ENCODE measurements at places on chromosomes 5 and 9.

DNA sequence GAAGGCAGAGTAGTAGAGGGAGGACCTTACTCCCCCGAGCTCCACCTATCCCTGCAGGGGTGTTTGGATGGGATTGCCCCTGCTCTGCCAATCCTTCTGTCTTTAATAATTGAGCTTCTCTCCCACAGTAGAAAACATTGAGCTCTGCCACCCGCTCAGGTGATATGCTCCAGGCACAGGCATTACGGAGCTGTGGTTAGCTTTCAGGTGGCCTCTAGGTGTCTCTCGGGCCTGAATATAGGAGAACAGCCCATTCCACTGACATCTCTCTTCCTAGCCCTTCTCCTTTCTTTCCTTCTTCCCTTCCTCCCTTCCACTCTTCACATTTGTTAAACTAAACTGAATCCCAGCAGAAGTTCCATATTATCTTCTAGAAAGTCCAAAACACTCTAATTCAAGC lies 203.4 kb downstream of the SYK start:
- no peak for DNase-seq

DNA sequence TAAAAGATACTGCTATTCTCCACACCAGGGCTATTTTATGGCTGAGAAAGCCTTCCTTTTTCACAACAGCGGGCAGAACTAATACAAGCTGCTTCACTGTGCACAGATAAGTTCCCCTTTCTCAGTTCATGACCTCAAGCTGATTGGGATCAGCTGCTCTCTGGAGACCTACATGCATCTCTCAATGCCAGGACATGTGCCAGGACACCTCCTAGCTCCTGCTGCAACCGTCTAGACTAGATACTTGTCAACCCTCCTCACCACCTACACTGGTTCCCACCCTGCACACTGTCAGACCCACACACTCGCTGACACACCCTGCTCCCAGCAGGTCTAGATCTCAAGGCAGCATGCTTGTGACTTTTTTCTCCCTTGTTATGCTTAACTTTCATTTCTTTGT lies 39.8 kb downstream of the STARD4 start:
- peak; percentile 51 for DNase-seq

DNA sequence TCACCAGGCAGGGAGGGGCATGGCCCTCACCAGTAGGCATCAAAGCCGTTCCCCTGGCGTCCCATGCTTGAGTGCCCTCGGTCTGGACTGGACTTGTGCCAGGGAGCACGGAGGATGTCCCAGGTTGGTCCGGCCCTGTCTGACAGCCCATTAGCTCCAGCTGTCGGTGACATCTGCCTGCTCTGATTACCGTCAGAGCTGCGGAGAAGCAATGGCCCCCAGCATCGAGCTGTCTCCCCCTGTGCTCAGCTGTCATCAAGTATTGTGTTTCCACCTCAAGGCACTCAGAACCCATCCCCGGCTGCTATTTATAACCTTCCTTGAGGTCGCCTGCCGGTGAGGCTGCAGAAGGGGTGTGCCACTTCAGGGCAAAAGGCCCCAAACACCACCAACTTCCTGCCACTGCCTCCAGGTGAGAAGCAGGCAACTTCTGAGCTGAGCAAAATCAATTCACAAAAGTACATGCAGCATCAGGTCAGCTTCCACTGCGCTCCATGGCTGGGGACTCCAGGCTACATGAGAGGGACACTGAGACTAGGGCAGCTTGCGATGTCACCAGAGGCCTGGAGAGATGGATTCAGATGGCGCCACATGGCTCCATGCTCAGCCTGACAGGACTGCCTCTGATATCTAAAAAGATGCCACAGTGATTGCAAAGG lies 142.7 kb downstream of the C5orf15 start:
- no peak for DNase-seq

GRCh38 chr5:143582176-143582575 lies 178.7 kb upstream of the NR3C1 start:
- DNase-seq = no peak

DNA sequence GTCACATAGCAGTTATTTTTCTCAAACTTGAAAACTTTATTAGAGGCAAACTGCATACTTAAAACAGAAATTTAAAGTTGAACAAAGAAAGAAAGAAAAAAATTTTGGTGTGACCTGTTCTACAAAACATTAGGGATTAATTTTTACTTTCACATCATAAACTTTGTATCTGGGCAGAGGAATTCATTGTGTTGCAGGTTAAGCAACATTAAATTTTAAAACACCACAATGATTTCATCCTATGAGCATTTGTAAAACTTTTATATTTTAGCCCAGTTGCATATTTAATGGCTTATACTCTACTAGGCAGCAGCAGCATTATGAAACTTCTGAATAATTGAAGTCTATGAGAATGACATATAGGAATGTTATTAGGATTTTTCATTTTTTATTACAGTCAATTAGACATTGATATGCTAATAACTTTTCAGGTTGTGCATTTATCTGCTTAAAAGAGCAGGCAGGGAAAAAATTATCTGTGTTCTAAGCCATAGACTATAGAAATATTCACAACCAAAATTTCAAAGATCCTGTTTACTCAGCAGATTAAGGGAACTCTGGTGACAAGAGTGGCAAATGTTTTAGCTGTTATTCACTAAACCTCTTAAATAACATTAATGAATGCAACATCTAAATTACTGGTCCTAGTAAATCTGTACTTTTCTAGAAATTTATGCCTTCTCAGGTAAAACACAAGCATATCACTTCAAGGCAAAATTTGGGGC lies 1088.5 kb upstream of the CDH6 start:
- DNase-seq = no peak

DNA sequence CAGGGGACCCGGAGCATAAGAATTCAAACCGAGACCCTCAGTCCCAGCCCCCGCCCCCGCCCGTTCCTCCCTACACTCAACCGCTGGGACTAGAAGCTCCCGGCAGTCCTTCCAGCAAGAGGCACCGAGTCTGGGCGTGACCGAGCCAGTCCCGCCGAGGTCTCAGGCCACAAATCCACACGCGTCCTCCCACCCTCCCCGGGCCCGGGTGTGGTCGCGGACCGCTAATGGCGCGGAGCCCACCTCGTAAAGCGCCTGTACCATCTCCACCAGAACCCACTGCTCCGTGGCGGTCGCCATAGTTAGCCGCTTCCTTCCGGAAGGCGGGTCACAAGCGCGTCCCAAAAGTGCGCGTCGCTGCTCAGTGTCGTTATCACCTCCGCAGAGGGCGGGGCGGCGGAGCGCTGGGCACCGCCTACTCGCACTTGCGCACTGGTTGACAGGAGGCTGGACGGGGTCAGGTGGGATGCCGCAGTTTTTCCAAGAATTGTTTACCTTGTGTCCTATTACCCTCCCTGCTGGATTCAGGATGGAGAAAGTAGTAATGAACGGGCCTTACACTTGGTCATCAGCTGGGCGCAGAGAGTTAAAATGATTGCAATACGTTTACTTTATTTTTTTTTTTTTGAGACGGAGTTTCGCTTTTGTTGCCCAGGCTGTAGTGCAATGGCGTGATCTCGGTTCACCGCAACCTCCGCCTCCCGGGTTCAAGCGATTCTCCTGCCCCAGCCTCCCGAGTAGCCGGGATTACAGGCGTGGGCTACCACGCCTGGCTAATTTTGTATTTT lies at the start of gene SPTLC1:
SPTLC1 (minus strand) TSS at position 343 of the 788 bp plus-strand sequence; CDS start at position 300, 43 bp downstream.
- DNase-seq = peak; percentile 90

DNA sequence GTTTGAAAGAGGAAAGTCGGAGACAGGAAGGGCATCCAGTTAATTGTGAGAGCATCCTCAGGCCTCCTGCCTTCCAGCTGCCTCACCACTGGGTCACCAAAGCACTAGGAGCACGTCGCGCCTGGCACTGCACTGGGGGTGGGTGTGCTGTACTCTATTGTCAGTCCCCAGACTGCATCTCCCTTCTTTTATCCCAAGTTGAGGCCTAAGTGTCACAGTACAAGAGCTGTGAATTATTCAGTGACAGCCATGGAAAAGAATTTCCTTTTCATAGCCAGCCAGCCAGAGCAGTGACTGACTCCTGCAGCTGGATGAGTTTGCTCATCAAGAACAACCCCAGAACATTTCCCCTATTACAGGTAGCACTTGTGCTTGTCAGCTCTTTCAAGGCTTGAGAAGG lies 16.3 kb downstream of the CLTA start:
- no peak for DNase-seq

GRCh38 chr5:150469718-150470469 lies 20.4 kb upstream of the RPS14 start:
- no peak for DNase-seq

DNA sequence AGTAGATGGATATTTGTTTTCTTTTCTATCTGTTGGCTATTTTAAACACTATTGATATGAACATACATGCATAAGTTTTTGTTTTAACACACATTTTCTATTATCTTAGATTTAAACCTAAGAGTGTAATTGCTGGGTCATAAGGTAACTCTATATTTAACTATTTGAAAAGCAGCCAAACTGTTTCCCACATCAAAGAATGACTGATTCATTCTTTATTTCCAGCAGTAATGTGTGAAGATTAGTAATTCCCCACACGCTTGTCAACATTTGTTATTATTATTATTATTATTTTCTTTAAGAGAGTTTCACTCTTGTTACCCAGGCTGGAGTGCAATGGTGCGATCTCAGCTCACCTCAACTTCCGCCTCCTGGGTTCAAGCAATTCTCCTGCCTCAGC lies 1495.8 kb downstream of the EFNA5 start:
- no peak for DNase-seq

DNA sequence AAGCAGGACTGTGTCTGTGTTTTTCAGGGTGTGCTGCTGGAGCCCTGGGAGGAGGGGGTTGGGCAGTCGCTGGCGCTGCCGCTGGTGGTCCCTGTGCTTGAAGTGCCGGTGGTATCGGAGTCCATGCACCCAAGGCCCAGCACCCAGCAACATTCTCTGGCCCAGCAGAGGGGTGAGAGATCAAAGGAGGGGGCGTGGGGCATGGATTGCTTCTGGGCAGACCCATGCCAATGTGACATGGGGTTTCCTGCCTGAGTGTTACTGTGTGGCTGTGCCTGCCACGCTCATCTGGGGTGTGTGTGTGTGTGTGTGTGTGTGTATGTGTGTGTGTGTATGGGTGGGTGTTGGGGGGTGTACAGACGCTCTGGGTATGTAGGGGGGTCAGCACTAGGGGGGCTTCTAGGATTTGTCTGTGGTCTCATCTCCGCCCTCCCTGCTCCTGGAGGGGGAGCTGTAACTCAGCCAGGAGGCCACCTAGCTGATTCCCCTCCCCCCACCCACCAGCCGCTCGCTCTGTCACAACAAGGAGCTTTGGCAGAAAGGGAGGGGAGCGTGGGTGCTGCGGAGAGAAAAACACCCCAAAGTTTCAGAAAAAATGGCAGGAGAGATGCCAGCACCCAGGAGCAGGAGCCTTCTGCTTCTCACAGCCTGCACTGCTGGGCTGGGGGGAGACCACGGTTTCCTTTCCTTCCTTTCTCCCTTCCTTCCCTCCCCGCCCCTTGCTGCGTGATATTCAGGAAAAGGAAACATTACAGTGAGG lies 35.9 kb upstream of the HSPA9 start:
- no peak for DNase-seq

GRCh38 chr9:102072059-102072764 lies 333.8 kb upstream of the GRIN3A start:
- no peak for DNase-seq

DNA sequence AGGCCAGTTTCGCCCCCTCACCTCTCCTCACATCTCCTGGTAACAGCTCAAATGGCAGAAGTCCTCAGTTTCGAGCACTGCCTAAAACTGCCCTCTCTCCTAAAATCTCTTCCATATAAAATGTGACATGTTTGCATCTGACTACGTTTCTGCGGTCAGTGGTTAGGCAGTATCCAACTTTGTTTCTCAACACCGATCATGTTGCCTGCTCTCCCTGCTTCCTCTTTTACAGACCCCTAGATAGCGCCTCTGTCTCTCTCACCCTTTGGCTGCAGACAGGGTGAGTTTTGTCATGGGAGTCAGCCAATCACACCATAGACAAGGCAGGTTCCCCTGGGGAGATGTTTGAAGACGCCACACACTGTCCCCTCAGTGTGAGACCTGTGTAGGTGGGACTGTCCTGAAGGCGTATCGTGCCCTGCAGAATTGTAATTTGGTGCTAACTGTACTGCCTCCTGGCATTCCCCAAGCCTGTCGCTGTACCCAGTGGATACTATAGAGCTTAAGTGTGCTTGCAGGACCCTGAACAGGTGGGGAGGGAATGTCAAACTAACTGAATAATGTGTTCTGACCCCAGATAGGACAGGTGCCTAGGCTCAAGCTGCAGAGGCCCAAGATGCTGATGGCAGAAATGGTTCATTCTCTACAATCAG lies 1.1 kb downstream of the HEXB start:
- no peak for DNase-seq

DNA sequence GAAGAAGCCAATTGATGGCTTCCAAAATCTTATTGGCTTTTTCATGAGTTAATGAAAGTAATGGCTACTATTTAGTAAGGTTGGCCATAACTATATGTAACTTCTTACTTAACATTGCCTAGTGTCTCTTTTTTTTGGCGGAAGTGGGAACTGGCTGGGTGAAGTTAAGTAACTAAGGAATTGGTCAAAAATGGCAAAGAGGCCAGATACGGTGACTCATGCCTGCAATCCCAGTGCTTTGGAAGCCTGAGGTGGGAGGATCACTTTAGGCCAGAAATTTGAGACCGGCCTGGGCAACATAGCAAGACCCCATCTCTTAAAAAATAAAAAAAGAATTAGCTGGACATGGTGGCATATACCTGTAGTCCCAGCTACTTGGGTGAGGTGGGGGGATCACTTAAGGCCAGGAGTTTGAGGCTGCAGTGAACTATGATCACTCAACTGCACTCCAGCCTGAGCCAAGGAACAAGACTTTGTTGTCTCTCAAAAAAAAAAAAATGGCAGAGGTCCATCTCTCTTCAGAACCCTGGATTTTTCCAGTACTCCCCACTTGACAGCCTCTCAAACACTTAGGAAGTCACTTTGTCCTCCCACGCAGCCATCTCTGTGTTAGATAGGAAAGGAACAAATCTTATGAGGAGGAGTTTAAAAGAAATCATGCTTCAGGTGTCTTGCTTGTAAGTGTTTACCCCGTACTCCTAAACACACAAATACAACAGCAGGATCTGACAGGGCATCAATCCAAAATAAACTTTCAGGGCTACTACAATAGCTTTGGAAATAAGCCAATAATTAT lies 75.7 kb downstream of the TEK start:
- DNase-seq = no peak

- no peak for DNase-seq
Measured at GRCh38 chr5:74673011-74673790, 11.8 kb upstream of the HEXB start.

GRCh38 chr5:128596071-128596470 lies 58.0 kb upstream of the FBN2 start:
- no peak for DNase-seq

DNA sequence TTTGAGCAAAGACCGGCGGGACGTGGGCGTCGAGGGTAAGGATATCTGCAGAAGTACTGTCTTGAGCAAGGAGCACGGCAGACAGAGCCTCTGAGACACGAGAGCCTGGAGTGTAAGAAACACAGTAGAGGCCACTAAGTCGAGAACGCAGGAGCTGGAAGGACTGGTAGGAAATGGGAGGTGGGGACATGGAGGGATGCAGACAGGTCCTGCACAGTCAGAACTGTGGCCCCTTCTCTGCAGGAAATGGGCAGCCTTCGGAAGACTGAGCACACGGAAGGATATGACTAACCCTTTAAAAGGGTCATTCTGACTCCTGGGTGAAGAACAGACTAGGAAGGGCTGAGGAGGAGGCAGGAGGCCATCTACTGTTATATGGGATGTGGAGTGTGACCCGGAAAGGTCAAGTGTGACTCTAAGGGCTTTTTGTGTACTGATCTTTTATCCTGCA lies 1.4 kb upstream of the CAMSAP1 start:
- DNase-seq = no peak

Data from GDM1 (cell line).